ENCODE measurements at places on chromosomes 2 and 18. TPM values are rescaled to one million over a fixed set of nuclear protein-coding genes. Genes with fewer than 3 reads are reported as not detected.

- DNase-seq, result no peak
Measured at GRCh38 chr2:176134035-176134434, 4.5 kb downstream of the HOXD8 start.

GRCh38 chr2:52390651-52391050 is 1358.7 kb upstream of the NRXN1 start:
- DNase-seq, result no peak

DNA sequence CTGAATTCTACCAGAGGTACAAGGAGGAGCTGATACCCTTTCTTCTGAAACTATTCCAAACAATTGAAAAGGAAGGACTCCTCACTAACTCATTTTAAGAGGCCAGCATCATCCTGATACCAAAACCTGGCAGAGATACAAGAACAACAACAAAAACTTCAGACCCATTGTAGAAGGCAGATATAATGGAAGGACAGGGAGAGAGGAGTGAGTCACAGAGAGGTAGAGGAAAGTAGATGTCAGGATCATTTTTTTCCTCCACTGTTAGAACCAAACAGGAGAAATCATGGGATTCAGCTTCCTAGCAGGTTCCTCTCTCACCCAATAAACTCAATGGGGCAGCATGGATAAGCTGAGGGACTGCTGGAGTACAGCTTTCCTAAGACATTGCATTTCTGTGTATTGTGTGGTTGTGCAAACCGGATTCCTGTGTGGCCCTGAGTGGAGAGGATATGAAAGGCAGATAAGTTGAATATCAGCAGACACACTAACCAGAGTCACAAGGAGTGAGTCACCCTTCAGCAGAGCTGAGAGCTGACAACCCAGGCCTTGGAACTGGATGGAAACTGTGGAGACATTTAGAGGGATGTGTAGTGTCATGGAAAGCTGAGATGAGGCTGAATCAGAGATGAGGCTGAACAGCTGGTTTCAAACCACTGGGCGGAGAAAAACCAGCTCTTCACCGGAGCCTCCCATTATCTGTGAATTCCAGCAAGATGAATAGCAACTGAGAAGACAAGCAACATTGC is 60.9 kb upstream of the MMADHC start:
- DNase-seq, result no peak

The QPCT gene
- total RNA-seq, result 0.64 TPM

The SPEG gene
- 1.4 TPM for total RNA-seq

The CD302 gene
- 0.57 TPM for total RNA-seq

- no peak for DNase-seq
Measured at GRCh38 chr2:240215676-240216051, 75.2 kb upstream of the OTOS start.

DNA sequence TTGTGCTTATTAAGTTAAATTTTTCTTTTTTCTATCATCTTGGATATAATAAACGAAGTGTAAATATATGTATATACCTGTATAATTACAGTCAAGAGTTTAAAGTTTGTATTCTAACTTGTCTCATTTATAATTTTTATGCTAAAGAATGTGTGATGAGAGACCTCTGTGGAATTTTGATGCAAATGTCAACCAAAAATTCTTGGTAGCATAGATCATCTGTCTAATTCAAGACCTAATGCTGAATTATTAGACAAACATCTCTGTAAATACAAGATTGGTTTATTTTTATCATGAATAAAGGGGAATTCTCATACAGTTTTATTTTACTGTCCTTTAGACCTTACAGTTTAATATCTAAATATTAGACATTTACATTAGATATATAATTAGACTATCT is 149.2 kb upstream of the VWC2L start:
- no peak for DNase-seq

GRCh38 chr18:3410273-3410672 is 39.7 kb upstream of the TGIF1 start:
- no peak for DNase-seq

The KCNK3 gene
- not detected for total RNA-seq

DNA sequence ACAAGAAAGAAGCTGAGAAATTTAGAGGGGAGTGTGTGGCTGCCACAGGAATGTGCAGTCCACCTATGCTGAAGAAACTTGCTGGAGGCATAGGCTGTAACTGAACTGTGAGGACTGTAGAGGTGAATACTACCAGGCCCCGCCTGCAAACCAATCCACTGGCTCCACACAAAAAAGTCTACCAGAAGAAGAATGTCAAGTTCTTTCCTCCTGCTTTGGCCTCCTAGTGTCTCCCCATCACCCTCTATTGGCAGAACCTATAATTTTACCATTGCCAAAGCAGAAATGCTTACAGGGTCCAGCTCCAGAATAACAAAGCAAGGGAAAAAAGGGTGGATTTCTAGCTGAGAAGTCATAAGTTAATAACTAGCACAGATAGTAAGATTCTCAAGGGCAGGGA is 5.9 kb upstream of the ATP5MC3 start:
- peak; percentile 32 for DNase-seq

- DNase-seq, result no peak
Measured at GRCh38 chr18:12442946-12443345, 35.2 kb downstream of the PRELID3A start.

DNA sequence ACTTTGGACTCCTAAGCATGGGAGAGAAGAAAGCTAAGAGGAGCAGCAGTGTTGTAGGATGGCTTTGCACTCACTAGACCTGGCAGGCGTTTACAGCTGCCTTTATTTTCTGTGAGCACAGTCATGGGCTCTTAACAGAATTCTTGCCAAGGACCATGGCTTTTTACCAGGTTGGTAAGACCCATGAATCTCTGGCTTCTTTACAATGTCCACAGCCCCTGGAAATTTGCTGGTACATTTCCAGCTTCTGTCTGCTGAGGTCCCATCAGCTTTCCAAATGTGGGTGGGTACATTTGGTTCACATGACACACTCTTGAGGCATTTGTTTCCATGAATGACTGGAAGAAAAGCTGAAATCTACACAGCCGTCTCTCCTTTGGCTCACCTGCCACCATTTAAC is 162.7 kb downstream of the PPP1R1C start:
- no peak for DNase-seq

The NEU2 gene
- not detected for total RNA-seq

- DNase-seq, result no peak
Measured at GRCh38 chr2:175984846-175985245, 17.2 kb downstream of the LNPK start.

DNA sequence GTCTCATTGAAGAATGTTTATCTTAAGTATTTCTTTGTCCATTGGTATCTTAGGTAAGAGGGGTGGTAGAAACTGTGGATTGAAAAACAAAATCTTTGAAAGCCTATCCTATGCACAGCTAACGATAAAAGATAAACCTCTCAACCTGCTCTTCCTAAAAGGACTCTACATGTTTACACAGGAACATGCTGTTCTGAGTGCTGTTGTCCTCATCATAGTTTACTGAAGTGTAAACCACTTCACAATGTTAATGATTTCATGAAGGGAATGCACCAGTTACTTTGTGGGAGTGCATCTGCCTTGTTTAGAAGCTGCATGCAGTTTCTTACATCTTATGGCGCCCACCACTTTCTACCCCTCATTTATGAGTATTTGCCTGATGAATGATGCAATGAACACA is 1.2 kb downstream of the ACMSD start:
- no peak for DNase-seq

The PSMA8 gene
- total RNA-seq, result 1.4 TPM

- DNase-seq, result no peak
Measured at GRCh38 chr2:38875227-38875575, 533 bp downstream of the DHX57 start.

The MGAT5 gene
- total RNA-seq, result 22.2 TPM

The THOC1 gene
- 62.1 TPM for total RNA-seq

DNA sequence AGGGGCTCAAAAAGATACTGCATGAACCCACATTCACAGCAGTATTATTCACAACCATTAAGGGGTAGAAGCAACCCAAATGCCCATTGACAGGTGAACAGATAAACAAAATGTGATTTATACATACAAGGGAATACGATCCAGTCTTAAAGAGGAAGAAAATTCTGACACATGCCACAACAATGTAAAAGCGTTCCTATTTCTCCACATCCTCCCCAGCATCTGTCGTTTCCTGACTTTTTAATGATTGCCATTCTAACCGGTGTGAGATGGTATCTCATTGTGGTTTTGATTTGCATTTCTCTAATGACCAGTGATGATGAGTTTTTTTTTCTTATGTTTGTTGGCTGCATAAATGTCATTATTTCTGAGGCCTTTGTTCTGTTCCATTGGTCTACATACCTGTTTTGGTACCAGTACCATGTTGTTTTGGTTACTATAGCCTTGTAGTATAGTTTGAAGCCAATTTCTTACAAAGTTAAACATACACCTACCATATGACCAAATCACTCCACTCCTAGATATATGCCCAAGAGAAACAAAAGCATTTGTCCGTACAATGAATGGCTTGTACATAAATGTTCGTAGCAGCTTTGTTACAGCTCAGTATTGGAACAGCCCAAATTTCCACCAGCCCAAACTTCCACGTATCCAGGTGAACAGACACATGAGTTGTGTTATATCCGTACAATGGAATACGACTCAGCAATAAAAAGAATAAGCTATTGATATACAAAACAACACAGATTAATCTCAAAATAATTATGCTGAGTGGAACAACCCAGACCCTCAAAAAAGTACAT is 85.1 kb downstream of the TMEM131 start:
- DNase-seq, result no peak

DNA sequence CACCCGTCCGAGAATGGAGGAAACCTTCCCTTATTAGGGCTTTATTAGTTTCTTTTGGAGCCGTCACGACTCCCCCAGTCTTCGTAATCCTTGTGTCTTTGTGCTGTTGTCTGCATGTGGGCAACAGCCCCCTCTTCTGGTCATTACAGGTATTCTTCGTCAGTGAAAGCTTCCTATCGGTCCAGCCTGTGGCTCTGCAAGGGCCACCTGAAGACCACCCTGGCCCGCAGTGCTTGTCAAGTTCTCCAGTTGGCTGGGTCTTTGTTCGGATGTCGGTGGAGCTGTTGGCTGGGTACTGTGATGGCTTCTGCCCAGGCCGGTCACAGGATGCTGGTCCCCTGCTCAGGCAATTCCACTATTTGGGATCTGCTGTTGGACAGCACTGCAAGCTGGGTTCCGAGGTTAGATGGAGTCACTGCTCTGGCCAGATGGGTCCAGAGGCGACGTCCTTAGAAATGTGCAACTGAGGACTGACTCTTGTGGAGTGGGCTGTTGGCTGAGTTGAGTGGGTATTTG is 19.2 kb downstream of the E2F6 start:
- peak; percentile 62 for DNase-seq

DNA sequence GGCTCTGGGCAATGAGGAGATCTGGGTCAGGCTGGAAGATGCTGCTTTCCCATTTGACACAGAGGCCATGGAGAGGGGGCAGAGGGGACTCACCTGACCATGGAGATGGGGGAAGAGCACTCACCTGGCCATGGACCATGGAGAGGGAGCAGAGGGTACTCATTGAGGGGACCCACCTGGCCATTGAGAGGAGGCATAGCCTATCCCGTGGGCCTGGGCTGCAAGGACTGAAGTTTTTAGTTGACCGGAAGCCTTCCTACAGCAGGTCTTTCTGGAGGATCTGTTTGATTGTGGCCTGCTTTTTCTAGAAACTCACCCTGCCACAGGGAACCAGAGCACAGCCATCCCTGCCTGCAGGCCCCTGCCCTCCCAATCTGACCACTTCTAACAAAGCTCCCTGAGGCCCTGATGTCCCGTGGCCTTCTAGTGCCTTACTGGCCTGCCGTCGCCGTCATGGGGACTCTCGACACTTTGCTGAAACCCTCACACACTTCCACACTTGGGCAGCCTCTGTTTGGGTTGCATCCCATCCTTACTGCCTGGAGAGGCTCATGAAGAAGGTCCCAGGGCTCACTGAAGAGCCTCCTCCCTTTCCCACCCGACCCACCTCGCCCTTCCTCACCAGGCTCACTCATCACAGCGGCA is 5.1 kb upstream of the PROM2 start:
- no peak for DNase-seq

The ABCG5 gene
- total RNA-seq, result not detected

The CGREF1 gene
- 7.0 TPM for total RNA-seq

- DNase-seq, result no peak
Measured at GRCh38 chr2:54899576-54900200, 150.6 kb downstream of the RTN4 start.

The NAT8 gene
- total RNA-seq, result not detected

GRCh38 chr2:182761903-182762302 is 45.8 kb downstream of the DNAJC10 start:
- DNase-seq, result no peak

Data from activated CD4-positive, alpha-beta T cell treated with anti-CD3 and anti-CD28 coated beads for 36 hours (primary cell).